ENCODE measurements at places on chromosomes 1 and 21.

GRCh38 chr1:85325920-85326319 is 49.5 kb upstream of the BCL10 start:
- DNase-seq, result no peak

DNA sequence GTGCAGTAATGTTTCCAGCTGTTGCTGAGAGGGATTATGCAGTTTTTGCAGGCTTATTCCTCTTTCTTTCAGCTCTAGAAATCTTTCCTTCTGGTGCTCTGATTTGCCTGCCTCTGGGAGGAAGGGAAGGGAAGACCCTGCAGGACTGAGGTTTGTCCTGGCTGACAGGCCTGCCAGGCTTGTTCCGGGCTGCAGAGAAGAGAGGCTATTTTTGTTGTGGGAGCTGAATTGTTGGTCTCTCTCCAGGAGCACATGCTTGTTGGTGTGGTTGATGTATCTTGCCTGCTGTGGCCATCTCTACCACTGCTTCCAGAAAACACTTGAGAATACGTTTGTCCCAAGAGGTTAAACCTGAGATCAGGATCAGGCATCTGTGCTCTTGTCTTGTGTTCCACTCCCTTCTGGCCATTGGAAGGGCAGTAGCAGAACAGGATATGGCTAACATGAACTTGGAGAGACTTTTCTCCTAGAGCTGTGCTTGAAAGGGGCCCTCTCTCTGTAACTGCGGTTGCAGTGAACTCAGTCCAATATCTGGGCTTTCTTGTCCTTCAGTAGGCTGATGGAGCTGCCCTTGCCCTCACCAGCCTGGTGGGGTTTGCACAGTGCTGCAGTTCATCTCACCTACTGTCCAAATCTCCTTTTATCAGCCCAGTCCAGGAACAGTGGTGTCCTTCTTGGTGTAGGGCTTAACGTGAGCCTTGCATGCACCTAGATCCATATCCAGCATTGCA is 21.5 kb upstream of the SLC25A34 start:
- DNase-seq, result no peak

- DNase-seq, result no peak
These were observed 28.5 kb upstream of the SOX13 start for GRCh38 chr1:204044448-204044847.

GRCh38 chr1:8213136-8213535 is 104.8 kb upstream of the SLC45A1 start:
- no peak for DNase-seq

- no peak for DNase-seq
These were observed 13.7 kb upstream of the SRP9 start for GRCh38 chr1:225763716-225764548.

DNA sequence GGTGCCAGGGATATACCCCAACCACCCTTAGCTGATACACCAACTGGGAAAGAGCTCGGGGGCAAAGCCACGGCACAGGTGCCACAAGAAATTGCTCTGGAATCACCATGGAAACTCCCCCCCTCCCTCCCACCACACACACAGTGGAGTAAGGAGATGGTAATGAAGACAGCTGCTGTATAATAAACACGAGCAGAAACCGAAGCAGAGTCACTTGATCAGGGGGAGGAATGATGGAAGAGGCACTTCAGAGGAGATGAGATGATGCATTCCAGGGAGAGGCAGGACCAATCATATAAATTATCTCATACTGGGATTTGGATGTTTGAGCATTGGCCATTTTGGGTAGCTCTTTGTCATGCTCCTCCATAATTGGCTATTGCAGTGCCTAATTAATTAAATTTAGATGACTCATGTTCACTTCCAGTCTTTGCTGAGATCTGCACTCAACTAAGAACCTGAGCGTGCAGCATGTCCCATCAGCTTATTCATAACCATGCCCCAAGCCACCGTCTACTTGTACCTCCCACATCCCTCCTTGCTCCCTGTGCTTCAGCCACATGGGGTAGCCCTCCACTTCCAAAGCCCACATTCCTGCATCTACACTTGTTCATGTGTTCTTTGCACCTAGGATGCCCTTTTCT is 189.5 kb downstream of the ZSCAN20 start:
- DNase-seq, result no peak

- DNase-seq, result no peak
These were observed 32.3 kb downstream of the CD58 start for GRCh38 chr1:116538544-116538943.

GRCh38 chr1:71026093-71026492 is 21.5 kb downstream of the PTGER3 start:
- no peak for DNase-seq

DNA sequence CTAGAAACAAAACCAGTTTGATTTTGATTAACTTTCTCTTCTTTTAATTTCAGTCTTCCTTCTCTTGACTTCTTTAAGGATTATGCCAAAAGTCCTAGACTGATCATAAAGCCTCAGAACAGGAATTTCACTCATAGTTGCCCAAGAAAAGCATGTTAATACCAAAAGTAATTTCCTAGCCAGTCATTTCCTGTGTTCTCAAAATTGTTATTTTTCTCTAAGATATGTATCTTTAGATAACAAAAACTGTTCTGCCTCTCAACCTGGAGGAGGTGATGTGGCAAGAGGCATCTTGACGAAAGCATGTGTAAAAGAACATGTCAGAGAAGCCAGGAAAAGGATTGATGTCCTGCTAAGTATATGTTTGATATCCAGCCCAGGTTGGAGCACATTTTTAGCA is 78.0 kb upstream of the IPO9 start:
- no peak for DNase-seq

DNA sequence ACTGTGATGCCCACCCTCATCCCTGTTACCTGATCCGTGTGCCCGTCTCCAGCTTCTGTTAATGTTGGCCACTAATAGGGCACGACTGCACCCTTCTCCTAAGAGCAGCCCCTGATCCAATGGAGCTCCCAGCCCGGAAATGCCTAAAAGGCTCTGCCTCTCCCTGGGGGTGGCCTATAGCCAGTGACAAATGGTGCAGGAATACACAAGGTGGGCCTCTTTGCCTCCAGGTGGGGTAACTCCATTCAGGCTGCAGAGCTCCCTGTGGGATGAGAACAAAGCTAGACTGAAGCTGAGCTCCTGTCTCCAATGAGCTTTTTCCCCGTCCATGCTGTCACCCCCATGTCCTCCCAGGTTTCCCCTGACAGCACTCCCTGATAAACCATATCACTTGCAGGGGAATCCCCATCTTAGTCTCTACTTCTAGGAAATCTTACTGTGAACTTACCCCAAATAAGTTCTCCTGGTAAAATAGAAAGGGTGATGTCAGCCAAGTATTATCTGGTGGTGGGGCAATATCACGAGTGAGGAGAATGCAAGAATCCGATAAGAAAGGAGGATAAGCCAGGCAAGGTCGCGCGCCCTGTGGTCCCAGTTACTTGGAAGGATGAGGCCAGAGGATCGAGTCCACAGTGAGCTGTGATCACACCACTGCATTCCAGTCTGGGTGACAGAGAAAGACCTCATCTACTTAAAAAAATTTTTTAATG is 18.6 kb downstream of the S100A7A start:
- DNase-seq, result no peak

GRCh38 chr1:59917026-59917784 is 9.4 kb downstream of the CYP2J2 start:
- DNase-seq, result no peak

DNA sequence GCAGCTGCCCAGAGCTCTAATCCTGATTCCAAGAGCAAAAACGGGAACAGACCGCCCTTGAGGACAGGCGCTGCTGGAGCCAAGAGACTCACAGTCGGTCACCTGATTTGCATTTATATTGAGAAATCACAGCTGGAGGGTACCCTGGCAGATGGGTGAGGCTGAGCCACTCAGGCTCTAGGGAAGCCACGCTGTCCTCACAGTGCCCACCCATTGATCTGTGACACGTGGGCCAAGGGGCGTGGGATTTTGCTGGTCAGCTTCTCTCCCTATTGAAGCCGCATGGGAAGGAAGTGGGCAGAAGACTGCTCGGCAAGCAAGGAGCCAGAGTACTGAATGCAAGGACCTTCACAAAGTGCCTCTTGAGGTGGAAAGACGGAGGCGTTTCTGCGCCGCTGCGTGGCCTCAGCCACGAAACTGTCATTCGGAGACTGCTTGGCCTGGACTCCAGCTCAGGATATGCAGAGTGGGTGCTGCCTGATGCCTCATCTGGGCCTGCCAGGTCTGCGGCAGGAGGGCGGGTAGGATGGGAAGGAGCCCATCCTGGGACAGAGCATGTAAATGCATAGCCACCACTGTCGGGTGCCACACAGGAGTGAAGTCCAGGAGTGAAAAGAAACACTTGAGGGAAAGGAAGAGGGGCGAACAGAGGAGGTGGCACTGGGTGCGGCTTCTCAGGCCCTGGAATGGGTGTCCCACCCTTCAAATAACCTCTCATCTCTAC is 139.8 kb downstream of the PGBD5 start:
- no peak for DNase-seq

DNA sequence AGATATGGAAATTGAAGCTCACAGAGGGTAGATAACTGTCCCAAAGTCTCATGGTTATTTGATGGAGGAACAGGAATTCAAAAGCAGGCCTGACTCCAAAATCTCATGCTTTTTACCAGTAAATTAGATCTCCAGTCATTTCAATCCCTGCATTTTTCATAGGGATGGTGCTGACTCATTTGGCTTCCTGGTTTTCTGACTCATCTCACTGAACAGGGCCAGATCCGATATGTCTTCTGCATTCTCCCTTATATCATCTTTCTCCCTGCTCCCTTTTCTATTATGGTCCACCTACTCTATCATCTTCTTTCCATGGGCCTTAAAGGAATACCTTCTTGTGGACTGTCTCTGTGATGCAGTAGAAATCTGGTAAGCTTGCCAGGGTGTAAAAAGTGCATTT is 187.2 kb downstream of the FGGY start:
- no peak for DNase-seq

GRCh38 chr1:15433471-15433870 is 4.8 kb upstream of the CTRC start:
- no peak for DNase-seq

DNA sequence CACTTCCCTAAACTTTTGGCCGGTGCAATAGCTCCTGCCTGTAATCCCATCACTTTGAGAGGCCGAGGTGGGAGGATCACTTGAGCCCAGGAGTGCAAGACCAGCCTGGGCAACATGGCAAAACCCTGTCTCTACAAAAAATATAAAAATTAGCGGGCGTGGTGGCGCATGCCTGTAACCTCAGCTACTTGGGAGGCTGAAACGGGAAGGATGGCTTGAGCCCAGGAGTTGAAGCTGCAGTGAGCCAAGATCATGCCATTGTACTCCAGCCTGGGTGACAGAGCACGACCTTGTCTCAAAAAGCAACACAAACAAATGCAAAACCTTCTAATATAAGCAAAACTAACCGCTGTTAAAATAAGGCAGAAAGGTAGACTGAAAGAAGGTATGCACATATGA is 25.9 kb downstream of the TMEM51 start:
- DNase-seq, result no peak

GRCh38 chr1:107169615-107170014 is 28.8 kb downstream of the NTNG1 start:
- no peak for DNase-seq

DNA sequence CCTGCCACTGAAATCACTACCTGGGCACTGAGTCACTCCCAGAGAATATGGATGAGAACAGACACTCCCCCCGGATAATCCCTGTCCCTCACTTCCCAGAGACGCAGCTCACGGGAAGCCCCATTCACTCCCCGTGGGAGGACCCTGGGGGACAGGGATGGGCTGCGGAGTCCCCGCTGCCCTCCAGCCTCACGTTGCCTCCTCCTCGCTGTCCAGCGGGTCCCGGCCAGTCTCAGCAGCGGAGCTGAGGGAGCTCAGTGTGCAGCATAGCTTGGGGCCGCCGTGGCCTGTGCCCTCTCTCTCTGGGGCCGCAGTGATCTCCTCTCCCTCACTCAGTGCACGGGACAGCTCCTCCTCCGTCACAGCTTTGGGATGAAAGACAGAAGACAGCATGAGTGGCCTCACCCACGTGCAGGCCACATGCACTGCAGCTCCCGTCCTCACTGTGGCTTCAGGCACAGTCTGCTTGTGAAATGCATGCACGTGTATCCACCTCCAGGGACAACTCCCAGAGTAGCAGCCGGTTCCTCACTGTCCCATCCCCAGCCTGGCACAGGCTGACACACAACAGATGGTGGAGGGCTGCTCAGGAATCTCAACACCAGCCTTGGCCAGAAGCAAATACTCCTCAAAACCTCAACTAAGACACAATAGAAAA is 7.4 kb downstream of the CFAP410 start:
- no peak for DNase-seq

DNA sequence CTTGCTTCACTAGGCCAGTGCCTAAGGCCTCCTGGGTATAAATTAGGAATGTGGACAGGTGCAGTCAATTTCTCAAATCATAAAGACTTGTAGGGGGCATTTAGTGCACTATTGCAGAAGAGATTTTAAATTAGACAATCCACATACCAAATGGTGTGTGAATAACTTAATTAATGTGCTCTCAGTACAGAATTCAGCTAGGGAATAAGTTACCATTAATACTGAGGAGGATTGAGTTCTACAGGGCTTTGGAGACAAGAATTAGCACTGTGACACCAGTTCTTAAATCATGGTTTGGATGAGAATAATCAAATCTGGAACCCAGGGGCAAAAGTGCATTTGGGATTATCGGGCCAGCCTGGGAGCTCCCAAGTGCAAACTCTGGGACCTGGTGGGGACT is 1.7 kb downstream of the SYPL2 start:
- DNase-seq, result no peak

- DNase-seq, result no peak
These were observed 19.8 kb upstream of the ST3GAL3 start for GRCh38 chr1:43687301-43688108.

GRCh38 chr1:239617259-239617658 is 230.9 kb downstream of the CHRM3 start:
- DNase-seq, result no peak
